NCI-H1092 (cell line): ENCODE measurements at places on chromosomes 13 and 19.

GRCh38 chr19:48878196-48879024 is 6.2 kb downstream of the PPP1R15A start:
- no peak for DNase-seq

GRCh38 chr13:29125934-29126424 is 305.8 kb downstream of the MTUS2 start:
- no peak for DNase-seq

- peak; percentile 80 for DNase-seq
Measured at GRCh38 chr13:111900390-111901131, 166.4 kb upstream of the SOX1 start.

- DNase-seq: no peak
Measured at GRCh38 chr13:26436914-26437313, 120.6 kb upstream of the WASF3 start.

- no peak for DNase-seq
Measured at GRCh38 chr19:45340232-45340898, at the start of gene KLC3. KLC3 (plus strand) TSS chr19:45340750; CDS start chr19:45345542, 4,792 bp downstream.
